Neural crest cell (in vitro differentiated cells): ENCODE measurements at places on chromosomes 5 and 9. TPM values are rescaled to one million over a fixed set of nuclear protein-coding genes. Genes with fewer than 3 reads are reported as not detected.
A peak's percentile ranks its signal among the peaks of the same experiment; 100 is the strongest.

DNA sequence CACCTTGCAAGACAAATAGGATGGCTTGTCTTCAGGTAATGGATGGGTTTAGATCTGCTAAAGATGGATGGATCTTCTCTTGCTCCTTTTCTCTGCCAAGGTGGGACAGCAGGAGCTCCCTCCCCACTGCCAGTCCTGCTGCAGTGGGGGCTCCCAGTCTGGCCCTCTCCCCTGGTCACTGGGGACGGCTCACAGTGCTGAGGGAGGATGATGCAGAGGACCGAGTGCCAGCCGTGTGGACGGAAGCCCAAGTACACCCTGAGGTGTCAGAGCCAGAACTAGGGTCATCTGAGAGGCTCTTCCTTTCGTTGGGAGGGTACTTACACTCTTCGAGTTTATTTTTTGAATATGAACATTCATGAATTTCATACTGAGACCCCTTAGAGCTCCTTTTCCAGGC, 5.7 kb downstream of the CCDC69 start:
- no peak overlapping the region for H3K27ac ChIP-seq
- no peak overlapping the region for H3K4me3 ChIP-seq
- no peaks in the 10 kb centered on the region for H3K36me3 ChIP-seq
- no peak for DNase-seq
- H3K27me3 ChIP-seq = peaks cover 6% of the 10 kb centered on the region
- no peaks in the 10 kb centered on the region for H3K4me1 ChIP-seq

- no peaks in the 10 kb centered on the region for H3K36me3 ChIP-seq
- H3K4me1 ChIP-seq = no peaks in the 10 kb centered on the region
- H3K27ac ChIP-seq = no peak overlapping the region
- H3K4me3 ChIP-seq = no peak overlapping the region
Measured at GRCh38 chr5:123436201-123436600, 13.0 kb upstream of the CEP120 start.

- no peaks in the 10 kb centered on the region for H3K36me3 ChIP-seq
- H3K27me3 ChIP-seq = no peaks in the 10 kb centered on the region
- no peak overlapping the region for H3K27ac ChIP-seq
Measured at GRCh38 chr5:116898917-116899316, 324.3 kb upstream of the SEMA6A start.

DNA sequence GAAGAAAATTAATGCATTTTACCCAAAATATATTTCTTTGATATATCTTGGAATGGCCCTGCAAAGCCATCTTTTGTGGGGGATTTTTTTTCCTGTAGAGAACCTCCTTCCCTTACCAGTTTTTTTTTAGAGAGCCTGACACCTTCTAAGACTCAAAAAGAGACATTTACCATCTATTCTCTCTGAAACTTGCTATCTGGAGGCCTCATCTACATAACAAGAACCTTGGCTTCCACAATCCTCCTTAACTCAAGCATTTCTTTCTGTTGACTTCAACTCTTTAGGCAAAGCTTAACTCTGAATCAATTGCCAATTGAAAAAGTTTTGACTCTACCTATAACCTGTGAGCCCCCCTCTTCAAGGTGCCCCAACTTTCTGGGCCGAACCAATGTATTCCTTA, 6.2 kb downstream of the SLC45A2 start:
- H3K4me1 ChIP-seq = peaks cover 24% of the 10 kb centered on the region
- peaks cover 8% of the 10 kb centered on the region for H3K36me3 ChIP-seq
- no peaks in the 10 kb centered on the region for H3K27me3 ChIP-seq
- no peak overlapping the region for H3K4me3 ChIP-seq
- H3K27ac ChIP-seq = no peak overlapping the region

- H3K27ac ChIP-seq = no peak overlapping the region
- H3K4me1 ChIP-seq = no peaks in the 10 kb centered on the region
- no peaks in the 10 kb centered on the region for H3K27me3 ChIP-seq
- no peak for DNase-seq
- no peak overlapping the region for H3K4me3 ChIP-seq
Measured at GRCh38 chr9:76729980-76730737, 34.1 kb upstream of the PCA3 start.

Gene PCDHB16
- total RNA-seq = 11.4 and 12.6 TPM in 2 replicates

Gene SKP2
- total RNA-seq = 147 and 153 TPM in 2 replicates

GRCh38 chr9:133124123-133124906, 3.3 kb upstream of the RALGDS start:
- DNase-seq = no peak
- peak overlapping the region; percentile 61 for H3K4me3 ChIP-seq
- H3K4me1 ChIP-seq = peaks cover 51% of the 10 kb centered on the region
- H3K36me3 ChIP-seq = no peaks in the 10 kb centered on the region

- DNase-seq = no peak
- peaks cover 58% of the 10 kb centered on the region for H3K4me1 ChIP-seq
- no peak overlapping the region for H3K27ac ChIP-seq
- H3K4me3 ChIP-seq = no peak overlapping the region
- no peaks in the 10 kb centered on the region for H3K36me3 ChIP-seq
Measured at GRCh38 chr9:81549500-81550206, 139.7 kb downstream of the TLE1 start.

DNA sequence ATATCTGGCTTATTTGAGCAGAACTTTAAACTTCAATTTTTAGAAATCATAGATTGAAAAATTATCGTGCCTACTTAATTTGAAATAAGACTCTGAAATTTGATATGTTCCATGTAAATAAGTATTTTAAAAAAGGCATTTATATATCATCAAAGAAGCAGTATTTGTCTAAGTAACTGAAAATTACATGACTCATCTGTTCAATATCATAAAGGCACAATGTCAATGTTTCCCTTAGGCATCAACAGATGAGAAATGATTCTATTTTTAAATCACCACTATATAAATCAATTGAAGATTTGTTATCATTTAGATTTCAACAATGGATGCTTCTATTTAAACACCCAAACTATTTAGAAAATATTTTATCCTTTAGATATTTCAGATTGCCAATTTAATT, 142.9 kb upstream of the POU5F2 start:
- no peak overlapping the region for H3K27ac ChIP-seq
- no peak for DNase-seq
- no peak overlapping the region for H3K4me3 ChIP-seq
- H3K4me1 ChIP-seq = peaks cover 73% of the 10 kb centered on the region
- no peaks in the 10 kb centered on the region for H3K36me3 ChIP-seq
- no peaks in the 10 kb centered on the region for H3K27me3 ChIP-seq

GRCh38 chr9:106613250-106613737, 249.7 kb upstream of the ZNF462 start:
- peaks cover 3% of the 10 kb centered on the region for H3K36me3 ChIP-seq
- H3K4me1 ChIP-seq = peaks cover 30% of the 10 kb centered on the region
- no peak overlapping the region for H3K27ac ChIP-seq
- H3K4me3 ChIP-seq = no peak overlapping the region
- H3K27me3 ChIP-seq = no peaks in the 10 kb centered on the region

DNA sequence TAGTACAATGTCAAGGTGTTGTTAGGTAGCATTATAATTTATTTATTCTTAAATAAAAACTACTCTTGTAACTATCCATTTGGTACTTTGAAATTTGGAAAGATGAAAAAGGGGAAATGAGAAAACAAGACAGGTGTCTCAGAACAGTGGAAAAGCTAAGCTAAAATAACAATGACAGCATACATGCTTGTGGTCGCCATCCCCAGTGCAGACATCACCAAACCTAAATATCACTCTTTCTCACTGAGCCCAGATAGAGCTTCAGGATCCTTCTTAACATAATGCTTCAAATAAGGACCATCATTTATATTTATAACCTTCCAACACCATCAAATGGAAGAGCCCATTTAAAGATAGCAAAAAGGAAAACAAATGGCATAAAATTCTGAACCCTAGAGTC, 434.4 kb upstream of the BRINP1 start:
- no peak for DNase-seq
- H3K27me3 ChIP-seq = peaks cover 18% of the 10 kb centered on the region
- H3K4me3 ChIP-seq = no peak overlapping the region
- H3K27ac ChIP-seq = no peak overlapping the region

DNA sequence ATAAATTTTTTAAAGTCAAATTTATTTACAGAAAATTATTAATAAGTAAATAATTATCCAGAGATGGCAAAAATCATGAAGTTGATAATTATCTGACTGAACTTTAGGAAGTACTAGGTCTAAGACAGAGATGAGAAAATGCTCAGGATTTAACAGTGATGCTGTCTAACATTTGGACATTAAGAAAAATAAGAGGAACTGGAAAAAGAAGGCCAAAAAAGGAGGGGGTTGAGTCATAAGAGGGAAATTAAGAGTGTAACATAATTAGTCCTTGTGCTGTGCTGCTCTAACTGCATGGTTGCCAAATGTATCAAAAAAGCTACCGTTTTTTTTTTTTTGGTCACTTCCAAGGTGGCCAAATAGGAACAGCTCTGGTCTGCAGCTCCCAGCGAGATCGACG, 35.4 kb upstream of the TUT7 start:
- H3K27me3 ChIP-seq = peaks cover 5% of the 10 kb centered on the region
- no peak for DNase-seq
- H3K27ac ChIP-seq = no peak overlapping the region
- H3K4me3 ChIP-seq = no peak overlapping the region

Gene DIPK1B
- total RNA-seq = 46.3 and 49.2 TPM in 2 replicates

Gene PCDHGB2
- total RNA-seq = 1.3 and 1.5 TPM in 2 replicates

- H3K4me1 ChIP-seq = peaks cover 7% of the 10 kb centered on the region
- H3K4me3 ChIP-seq = no peak overlapping the region
- no peak overlapping the region for H3K27ac ChIP-seq
Measured at GRCh38 chr5:111697881-111698757, 58.9 kb downstream of the NREP start.

Gene TEK
- 0.89 and 1.0 TPM in 2 replicates for total RNA-seq

GRCh38 chr9:19087106-19088000, 15.4 kb downstream of the HAUS6 start:
- H3K27me3 ChIP-seq = no peaks in the 10 kb centered on the region
- no peak for DNase-seq
- no peak overlapping the region for H3K4me3 ChIP-seq
- H3K4me1 ChIP-seq = no peaks in the 10 kb centered on the region

Gene SCAMP1
- 30.7 and 34.9 TPM in 2 replicates for total RNA-seq

- H3K36me3 ChIP-seq = peaks cover 3% of the 10 kb centered on the region
- no peak for DNase-seq
- H3K27ac ChIP-seq = no peak overlapping the region
Measured at GRCh38 chr5:139271201-139272027, 22.1 kb upstream of the MATR3 start.

DNA sequence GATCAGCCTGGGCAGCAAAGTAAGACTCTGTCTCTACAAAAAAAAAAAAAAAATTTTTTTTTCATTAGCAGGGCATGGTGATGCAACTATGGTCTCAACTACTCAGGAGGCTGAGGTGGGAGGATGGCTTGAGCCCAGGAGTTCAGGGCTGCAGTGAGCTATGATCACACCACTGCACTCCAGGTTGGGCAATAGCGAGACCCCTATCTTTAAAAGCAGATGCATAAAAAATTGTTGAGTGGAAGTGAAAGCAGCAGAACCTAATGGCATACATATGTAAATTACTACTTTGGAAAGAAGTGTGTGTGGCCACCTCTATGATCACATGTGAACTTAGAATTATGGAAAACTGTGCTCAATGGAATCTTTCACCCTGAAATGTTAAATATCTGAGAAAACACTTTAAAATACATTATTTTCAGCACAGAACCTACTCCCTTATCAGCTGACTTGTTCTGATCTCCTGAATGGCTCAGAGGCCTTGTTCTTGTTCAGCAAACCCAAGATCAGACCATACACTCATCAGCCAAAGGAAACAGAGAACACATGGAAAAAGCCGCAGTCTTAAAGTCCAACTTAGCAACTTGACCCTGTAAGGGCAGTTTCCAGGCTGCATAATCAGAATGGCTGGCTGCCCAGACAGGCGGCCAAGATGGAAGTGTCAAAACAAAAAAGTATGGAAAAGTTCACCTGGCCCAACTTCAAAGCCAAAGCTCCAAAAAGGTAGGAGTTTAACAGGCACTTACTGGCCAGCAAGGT, 56.5 kb downstream of the SIL1 start:
- DNase-seq = no peak
- H3K4me3 ChIP-seq = no peak overlapping the region
- H3K36me3 ChIP-seq = no peaks in the 10 kb centered on the region

Gene C9orf153
- 0.19 and 0.34 TPM in 2 replicates for total RNA-seq

GRCh38 chr5:111806753-111807152, 49.8 kb upstream of the NREP start:
- no peak for DNase-seq
- no peaks in the 10 kb centered on the region for H3K27me3 ChIP-seq
- H3K4me1 ChIP-seq = no peaks in the 10 kb centered on the region

- H3K4me3 ChIP-seq = no peak overlapping the region
- H3K4me1 ChIP-seq = no peaks in the 10 kb centered on the region
- no peaks in the 10 kb centered on the region for H3K27me3 ChIP-seq
- no peak for DNase-seq
- H3K36me3 ChIP-seq = peaks cover 5% of the 10 kb centered on the region
Measured at GRCh38 chr5:1336749-1337488, 8.0 kb downstream of the CLPTM1L start.

Gene MED27
- 30.2 and 31.3 TPM in 2 replicates for total RNA-seq

Gene AK1
- total RNA-seq = 39.6 and 45.5 TPM in 2 replicates

DNA sequence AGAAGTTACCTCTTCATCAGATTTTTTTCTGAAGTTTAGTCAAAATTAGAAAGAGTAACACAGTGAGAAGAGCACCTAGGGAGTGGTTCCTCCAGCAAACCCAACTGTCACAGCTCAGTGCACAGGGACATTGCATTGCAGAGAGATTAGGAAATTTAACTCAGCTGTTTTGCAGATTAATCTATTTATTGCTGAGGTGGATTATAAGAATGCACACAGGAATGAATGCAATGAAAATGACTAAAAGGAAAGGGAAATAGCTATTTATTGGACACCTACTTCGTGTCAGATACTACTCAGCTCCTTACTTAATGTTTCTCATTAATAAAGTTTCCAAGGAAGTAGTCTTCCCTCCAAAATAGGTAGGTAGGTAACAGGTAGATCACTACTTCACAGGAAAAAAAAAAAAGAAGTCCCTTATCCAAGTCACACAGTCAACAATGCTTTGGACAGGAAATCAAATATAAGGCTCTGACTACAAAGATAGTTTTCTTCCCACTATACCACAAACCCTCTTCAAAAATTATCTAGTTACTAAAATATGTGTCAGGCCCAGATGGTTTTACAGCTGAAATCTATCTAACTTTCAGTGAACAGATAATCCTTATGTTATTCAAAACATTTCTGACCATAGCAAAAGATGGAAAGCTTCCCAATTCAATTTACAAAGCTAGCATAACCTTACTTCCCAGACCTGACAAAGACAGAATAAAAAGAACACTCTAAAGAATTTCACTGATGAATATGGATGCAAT, 442.2 kb upstream of the MPDZ start:
- H3K4me1 ChIP-seq = no peaks in the 10 kb centered on the region
- no peak overlapping the region for H3K27ac ChIP-seq
- no peak for DNase-seq
- H3K27me3 ChIP-seq = no peaks in the 10 kb centered on the region
- H3K36me3 ChIP-seq = no peaks in the 10 kb centered on the region

DNA sequence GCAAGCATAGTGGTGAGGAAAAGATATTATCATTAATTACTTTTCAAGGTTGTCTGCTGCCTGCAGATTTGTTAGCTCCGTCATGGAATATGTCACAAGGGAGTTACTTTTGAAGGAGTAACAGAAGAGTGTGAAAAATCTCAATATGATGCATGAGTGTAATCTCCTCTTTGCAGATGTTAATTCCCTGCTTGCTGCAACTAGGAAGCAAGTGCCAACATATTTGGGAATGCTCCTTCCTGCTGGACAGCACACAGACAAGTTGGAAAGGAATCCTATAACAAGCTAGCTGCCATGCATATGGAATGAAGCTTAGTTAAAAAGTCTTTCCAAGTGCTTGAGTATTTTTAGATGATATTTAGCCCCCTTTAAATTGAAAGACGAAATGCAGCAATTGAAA, 2023.6 kb upstream of the CDH6 start:
- no peaks in the 10 kb centered on the region for H3K27me3 ChIP-seq
- H3K27ac ChIP-seq = no peak overlapping the region
- DNase-seq = no peak
- H3K4me3 ChIP-seq = no peak overlapping the region
- H3K4me1 ChIP-seq = no peaks in the 10 kb centered on the region
